ENCODE measurements at places on chromosomes 5 and 9. TPM values are rescaled to one million over a fixed set of nuclear protein-coding genes. Genes with fewer than 3 reads are reported as not detected.

Gene TAL2
- total RNA-seq, result not detected

Gene GRM6
- total RNA-seq, result not detected

Gene AP3S1
- total RNA-seq, result 32.7 TPM

DNA sequence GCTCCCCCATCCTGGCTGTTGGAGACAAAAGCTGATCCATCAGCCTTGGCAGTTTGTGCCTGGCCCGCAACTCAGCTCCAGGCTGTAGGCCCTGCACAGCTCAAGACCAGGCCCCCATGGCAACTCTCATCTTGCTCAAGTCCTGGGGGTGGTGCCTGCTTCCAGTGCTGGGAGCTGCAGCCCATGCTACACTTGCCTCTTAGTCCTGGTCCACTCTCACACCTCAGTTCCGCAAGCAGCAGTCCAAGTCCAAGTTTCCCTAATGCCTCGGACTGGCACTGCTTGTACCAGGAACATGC is 14.2 kb downstream of the AHRR start:
- H3K4me3 ChIP-seq, result no peak overlapping the region
- H3K27ac ChIP-seq, result no peak overlapping the region
- no peaks in the 10 kb centered on the region for H3K36me3 ChIP-seq
- H3K4me1 ChIP-seq, result no peaks in the 10 kb centered on the region
- no peak for DNase-seq

DNA sequence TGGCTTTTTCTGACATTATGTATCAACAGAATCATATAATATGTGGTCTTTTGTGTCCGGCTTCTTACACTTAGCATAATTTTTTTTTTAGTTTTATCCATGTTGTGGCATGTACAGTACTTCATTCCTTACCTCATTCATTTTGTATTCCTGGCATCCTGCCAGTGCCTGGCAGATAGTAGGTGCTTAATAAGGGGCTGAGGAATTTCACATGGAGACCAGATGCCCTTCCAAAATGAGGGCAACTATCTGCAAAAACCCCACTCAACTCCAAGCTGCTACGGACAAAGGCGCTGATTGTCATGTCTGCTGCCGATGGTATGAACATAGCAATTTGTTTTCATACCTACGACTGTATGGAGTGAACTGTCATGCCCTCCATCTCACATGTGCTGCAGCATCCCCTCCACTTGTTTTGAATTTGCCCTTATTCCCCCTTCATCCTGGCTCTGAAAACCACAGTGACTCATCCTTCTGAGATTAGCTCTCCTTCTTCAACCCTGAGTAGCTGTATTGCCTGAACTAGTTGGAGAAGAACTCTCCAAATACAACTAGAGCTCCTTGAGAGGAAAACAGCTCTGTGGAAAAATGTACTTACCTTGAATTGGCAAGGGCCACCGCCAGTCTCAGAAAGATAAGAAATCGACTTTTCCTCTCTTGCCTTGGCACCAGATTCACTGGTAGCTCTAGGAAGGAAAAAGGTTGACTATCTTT is 41.3 kb upstream of the FOXE1 start:
- DNase-seq, result peak; percentile 19
- H3K4me3 ChIP-seq, result no peak overlapping the region
- no peaks in the 10 kb centered on the region for H3K36me3 ChIP-seq

GRCh38 chr5:135814316-135814715 is 20.1 kb upstream of the SLC25A48 start:
- no peak for DNase-seq
- no peaks in the 10 kb centered on the region for H3K4me1 ChIP-seq
- no peaks in the 10 kb centered on the region for H3K36me3 ChIP-seq
- no peak overlapping the region for H3K4me3 ChIP-seq

GRCh38 chr9:86062845-86063693 is 36.3 kb downstream of the GOLM1 start:
- no peaks in the 10 kb centered on the region for H3K36me3 ChIP-seq
- no peak overlapping the region for H3K4me3 ChIP-seq
- H3K27ac ChIP-seq, result no peak overlapping the region
- DNase-seq, result no peak

DNA sequence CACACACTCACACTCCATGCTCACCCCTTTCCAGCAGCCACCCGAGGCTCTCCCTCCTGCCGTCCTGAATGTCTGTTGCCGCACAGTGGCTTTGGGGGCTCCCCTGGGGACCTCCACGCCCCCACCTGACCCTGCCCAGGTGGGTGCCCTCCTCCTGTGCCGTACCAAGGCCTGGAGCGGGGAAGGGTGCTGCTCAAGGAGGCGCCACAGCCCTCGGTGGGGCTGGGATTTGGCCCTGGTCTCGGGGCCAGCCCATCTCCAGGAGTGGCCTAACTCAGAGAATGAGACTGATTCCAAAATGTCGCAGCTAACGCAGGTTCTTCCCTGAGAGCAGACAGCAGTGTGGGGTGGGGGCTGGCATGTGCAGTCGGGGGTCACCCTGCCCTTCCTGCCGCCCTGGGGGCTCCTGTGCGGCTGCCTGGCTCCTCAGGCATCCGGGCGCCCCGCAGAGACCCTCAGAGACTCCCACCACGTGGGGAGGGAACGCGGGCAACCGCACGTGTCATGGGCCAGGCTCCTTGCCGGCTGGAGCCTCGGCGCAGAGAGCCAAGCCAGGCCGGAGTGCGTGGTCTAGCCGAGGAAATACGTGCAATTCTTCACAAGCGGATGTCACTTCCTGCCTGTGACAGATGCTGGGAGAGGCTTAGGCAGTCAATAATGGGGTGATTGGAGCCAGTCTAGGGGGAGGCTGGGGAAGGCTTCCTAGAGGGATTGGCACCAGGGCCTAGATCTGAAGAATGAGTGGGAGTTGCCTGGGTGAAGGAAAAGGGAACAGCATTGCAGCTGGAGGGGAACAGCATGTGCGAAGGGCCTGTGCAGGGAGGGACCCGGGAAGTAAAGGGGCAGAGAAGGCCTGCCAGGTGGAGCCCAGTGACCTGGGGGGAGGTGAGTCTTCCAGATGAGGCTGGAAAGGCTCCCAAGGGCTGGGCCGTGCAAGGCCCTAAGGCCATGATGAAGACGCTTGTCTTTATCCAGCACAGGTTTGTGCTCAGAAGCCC is 44.1 kb downstream of the C9orf50 start:
- no peak for DNase-seq
- no peak overlapping the region for H3K4me3 ChIP-seq
- H3K27ac ChIP-seq, result no peak overlapping the region

- DNase-seq, result peak; percentile 81
- H3K36me3 ChIP-seq, result no peaks in the 10 kb centered on the region
- no peaks in the 10 kb centered on the region for H3K27me3 ChIP-seq
- H3K4me1 ChIP-seq, result no peaks in the 10 kb centered on the region
Observed at GRCh38 chr5:23352446-23352845, 155.0 kb upstream of the PRDM9 start.

- no peaks in the 10 kb centered on the region for H3K4me1 ChIP-seq
- H3K27me3 ChIP-seq, result no peaks in the 10 kb centered on the region
- no peak for DNase-seq
Observed at GRCh38 chr9:99531313-99531712, 290.4 kb upstream of the NR4A3 start.

Measured in PC-3 (cell line).